ENCODE measurements at places on chromosomes 12 and 14. TPM values are rescaled to one million over a fixed set of nuclear protein-coding genes. Genes with fewer than 3 reads are reported as not detected.

Gene MIP
- not detected for total RNA-seq

Gene COX8C
- not detected for total RNA-seq

Gene RBP5
- not detected for total RNA-seq

Gene FGF23
- total RNA-seq, result not detected

Gene RAD9B
- total RNA-seq, result 0.37 TPM

Gene DPPA3
- not detected for total RNA-seq

Gene FBRSL1
- 79.3 TPM for total RNA-seq

Gene NELL2
- 62.5 TPM for total RNA-seq

Gene ZNF384
- 66.3 TPM for total RNA-seq

DNA sequence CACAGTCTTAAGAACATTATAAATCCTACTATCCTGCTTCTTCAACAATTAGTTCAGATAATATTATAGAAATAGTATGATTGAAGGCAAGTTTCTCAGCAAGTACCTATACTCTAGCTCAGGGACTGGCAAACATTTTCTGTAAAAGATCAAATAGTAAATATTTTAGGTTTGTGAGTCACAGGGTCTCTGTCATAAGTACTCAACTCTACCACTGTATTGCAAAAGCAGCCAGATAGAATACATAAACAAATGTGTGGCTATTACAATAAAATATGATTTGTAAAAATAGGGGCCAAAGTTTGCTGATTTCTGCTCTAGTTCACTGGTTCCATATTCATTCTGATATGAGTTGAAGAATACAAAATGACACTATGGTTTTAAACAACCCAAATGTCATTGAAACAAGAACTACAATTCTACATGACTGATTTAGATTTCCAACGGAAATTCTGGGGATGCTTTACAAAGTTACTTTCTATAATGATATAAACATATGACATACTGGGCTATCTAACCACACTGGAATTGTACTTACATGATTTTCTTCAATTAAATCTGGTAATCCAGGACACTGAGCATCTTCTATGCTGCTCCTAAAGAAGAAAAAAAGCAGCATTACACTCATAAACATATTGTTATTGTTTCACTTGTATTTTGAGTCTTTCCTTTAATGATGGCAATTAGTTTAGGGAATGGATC lies 23.2 kb downstream of the LGALS3 start:
- H3K4me3 ChIP-seq, result no peak overlapping the region
- no peak overlapping the region for H3K27ac ChIP-seq
- no peaks in the 10 kb centered on the region for H3K27me3 ChIP-seq
- DNase-seq, result no peak
- H3K36me3 ChIP-seq, result no peaks in the 10 kb centered on the region

DNA sequence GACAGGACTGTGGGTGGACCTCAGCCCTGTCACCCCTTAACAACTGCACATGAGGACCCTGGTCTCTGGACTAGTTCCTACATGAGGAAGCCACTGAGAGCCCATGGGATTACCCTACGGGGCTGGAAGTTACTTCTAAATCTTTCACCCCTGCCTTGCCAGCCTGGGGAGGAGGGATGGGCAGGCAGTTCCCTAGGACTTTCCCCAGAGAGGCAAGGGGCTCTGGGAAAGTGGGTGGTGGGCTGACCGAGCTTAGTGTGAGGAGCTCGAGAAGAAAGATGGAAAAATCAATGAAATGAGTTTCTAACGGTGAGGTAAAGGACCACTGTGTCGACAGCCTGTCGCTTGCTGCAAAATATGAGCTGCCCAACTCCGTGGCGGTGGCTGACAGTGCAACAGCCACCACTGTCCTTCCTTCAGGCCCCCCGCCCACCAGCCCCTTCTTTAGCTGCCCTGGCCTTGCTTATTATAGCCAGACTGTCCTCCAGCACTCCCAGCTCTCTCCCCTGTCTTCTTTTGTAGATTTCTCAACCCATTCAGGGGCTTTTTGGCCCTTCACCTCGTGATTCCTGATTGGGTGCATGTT lies 5.0 kb downstream of the ZFHX2 start:
- H3K4me1 ChIP-seq, result peaks cover 11% of the 10 kb centered on the region
- no peak for DNase-seq
- H3K36me3 ChIP-seq, result peaks cover 6% of the 10 kb centered on the region
- no peak overlapping the region for H3K27ac ChIP-seq

DNA sequence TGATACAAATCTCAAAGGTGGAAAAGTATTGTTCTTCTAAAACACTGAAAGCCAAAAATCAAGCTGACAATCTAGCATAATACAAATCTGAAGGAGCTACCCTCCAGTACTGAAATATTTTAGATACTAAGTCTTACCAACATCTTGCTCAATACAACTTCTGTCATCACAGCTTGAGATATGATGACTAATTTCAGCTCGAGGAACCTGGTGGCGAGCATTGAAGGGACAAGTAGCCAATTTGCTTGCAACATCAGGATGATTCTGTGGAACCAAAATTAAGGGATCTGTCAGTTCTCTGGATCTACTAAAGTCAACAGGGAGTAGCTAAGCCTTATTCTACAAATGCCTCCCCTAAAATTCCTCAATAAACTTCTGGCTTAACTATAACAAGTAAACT lies 10.4 kb downstream of the GTSF1 start:
- H3K4me3 ChIP-seq, result no peak overlapping the region
- no peaks in the 10 kb centered on the region for H3K36me3 ChIP-seq
- no peaks in the 10 kb centered on the region for H3K4me1 ChIP-seq

GRCh38 chr14:95832012-95832411 lies 44.6 kb upstream of the TUNAR start:
- H3K27ac ChIP-seq, result no peak overlapping the region
- no peaks in the 10 kb centered on the region for H3K36me3 ChIP-seq
- no peaks in the 10 kb centered on the region for H3K4me1 ChIP-seq
- H3K27me3 ChIP-seq, result peaks cover 36% of the 10 kb centered on the region

- DNase-seq, result no peak
- peaks cover 7% of the 10 kb centered on the region for H3K36me3 ChIP-seq
- no peak overlapping the region for H3K4me3 ChIP-seq
These were observed 29.8 kb downstream of the CFL2 start for GRCh38 chr14:34684578-34684977.

- H3K36me3 ChIP-seq, result no peaks in the 10 kb centered on the region
- H3K4me1 ChIP-seq, result no peaks in the 10 kb centered on the region
- no peaks in the 10 kb centered on the region for H3K27me3 ChIP-seq
- no peak for DNase-seq
These were observed 475.6 kb downstream of the PDZRN4 start for GRCh38 chr12:41663598-41664265.

DNA sequence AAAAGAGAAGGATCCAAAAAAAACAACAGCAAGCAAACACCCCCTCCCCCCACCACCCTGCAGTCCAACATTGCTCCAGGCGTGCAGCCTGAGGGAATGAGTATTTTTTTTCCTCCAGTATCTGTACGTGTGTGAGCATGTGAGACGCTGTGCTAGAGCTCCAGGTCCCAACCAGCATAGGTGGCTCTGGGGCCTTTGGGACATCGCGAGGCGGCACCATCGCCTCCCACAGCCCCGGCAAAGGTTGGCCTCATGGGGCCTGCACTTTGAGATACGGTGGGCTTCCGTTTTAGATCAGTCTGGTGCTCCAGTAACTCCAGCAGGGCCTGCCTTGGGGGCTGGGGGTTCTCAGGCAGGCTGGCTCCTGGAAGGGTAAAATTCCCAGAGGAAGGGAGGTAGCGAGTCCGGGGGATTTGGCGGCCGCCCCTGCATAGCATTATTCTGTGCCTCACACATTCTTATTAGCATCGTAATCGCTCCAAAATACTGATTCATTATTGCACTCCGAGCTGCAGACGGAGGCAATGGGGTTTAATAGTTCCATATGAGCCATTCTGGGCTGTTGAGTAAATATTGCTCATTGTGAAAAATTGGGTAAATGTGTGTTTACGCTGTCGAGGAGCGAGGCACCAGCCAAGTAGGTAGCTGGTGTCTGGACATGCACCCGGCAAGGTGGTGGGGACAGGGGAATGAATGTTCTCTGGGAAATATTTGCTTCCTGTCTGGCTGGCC lies 143.1 kb upstream of the MYL2 start:
- DNase-seq, result no peak
- H3K36me3 ChIP-seq, result no peaks in the 10 kb centered on the region
- H3K27me3 ChIP-seq, result no peaks in the 10 kb centered on the region
- peaks cover 10% of the 10 kb centered on the region for H3K4me1 ChIP-seq

DNA sequence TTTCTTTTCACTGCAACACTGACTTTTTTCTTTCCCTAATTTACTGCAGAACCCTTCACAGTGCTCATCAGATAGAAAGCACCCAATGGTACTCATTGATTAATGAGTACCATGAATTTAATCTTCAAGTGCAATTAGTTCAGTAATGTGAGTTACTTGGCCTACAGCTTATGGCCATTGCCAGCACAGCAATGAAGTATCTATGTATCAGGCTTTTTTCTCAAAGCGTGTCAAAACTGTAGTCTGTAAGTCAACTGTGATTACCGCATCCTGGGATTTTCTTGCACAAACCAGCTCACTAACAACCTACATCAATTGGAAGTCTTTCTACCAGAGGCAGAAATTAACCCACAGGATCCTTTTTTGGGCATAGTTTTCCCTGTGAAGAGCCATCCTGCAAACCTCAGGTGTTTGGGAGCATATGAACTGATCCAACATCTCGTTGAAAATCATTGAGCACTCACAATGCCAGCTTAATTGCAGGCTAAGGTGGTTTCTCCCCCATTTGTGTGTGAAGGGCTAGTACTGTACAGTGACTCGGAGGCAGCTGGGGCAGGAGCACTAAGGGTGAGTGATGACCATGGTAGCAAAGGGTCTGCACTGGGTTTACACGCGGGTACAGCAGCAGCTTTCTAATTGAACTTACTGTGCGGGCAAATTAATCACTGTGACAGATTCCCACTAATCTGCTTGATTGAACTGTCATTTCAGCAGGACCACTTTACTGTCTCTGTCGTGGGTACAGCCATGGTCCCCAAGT lies 619.3 kb downstream of the SNAPC1 start:
- no peak for DNase-seq
- H3K27ac ChIP-seq, result no peak overlapping the region
- H3K4me1 ChIP-seq, result no peaks in the 10 kb centered on the region
- H3K36me3 ChIP-seq, result no peaks in the 10 kb centered on the region
- no peak overlapping the region for H3K4me3 ChIP-seq

- peaks cover under 1% of the 10 kb centered on the region for H3K27me3 ChIP-seq
- peaks cover 2% of the 10 kb centered on the region for H3K36me3 ChIP-seq
- H3K4me3 ChIP-seq, result peak overlapping the region; percentile 62
These were observed 25.6 kb downstream of the FIGNL2 start for GRCh38 chr12:51822956-51823355.

DNA sequence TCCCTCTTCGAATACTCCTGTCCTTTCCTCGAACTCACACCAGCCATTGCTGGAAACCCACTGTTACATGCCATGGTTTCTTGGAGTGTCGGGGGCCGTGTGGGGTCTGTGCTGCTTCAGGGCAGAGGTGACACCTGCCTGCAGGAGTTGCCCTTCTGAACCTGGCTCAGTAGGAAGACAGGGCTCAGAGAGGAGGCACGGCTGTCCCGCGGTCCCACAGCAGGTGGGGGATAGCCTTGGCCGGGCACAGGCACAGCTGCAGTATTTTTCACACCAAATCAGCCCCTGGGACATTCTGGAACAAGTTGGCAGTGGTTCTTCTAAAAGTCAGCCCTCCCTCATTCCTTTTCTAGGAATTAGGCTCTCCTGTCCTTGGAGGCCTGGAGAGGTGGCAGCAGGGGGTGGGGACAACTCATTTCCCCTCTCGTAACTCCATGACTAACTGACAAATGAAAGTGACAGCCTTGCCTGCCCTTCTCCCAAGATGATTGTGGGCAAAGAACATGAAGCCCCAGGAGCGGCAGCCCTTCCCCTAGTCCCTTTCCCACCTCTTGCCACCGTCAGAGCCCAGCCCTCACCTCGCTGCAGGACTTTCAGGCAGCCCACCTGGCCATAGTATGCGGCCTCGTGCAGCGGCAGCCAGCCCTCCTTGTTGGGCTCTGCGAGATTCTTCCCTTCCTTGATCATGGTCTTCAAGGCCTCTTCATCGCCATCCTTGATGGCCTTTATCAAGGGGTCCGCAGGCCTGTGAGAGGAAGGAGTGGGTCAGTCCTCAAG lies 22.4 kb downstream of the ASB2 start:
- no peaks in the 10 kb centered on the region for H3K27me3 ChIP-seq
- H3K4me3 ChIP-seq, result peak overlapping the region; percentile 89
- DNase-seq, result no peak
- H3K36me3 ChIP-seq, result no peaks in the 10 kb centered on the region
- peak overlapping the region; percentile 99 for H3K27ac ChIP-seq

DNA sequence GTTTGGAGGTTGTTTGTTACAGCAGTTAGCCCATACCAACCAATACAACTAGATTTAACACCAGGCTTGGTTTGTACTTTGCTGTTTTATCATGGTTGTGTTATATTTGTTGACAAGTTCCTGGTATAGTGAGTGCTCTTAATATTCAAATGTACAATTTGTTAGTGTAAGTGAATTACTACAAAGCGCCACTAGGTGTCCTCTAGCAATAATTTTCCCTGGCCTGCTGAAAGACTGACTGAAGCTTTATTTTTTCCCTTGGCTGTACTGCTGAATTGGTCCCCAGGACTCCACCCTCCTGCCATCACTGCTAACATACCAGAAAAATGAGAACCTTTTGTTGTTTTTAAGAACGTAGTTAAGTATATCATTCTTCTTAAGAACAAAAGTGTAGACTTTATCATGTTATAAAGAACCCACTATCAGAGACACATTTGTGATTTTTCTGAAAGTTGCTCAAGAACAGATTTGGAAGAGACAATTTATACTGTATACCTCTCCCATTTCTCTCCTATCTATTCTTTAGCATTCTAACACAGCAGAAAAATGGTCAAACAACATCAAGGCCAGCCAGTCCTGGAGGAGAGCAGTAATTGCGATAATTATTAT lies 75.3 kb upstream of the FAR2 start:
- H3K27ac ChIP-seq, result no peak overlapping the region
- peaks cover 41% of the 10 kb centered on the region for H3K27me3 ChIP-seq
- no peak for DNase-seq
- H3K36me3 ChIP-seq, result peaks cover 2% of the 10 kb centered on the region

- no peak overlapping the region for H3K4me3 ChIP-seq
- no peaks in the 10 kb centered on the region for H3K27me3 ChIP-seq
- no peaks in the 10 kb centered on the region for H3K36me3 ChIP-seq
- DNase-seq, result no peak
- no peak overlapping the region for H3K27ac ChIP-seq
These were observed 509.4 kb downstream of the GALC start for GRCh38 chr14:87483271-87484260.

- H3K27me3 ChIP-seq, result no peaks in the 10 kb centered on the region
- H3K4me3 ChIP-seq, result no peak overlapping the region
- H3K27ac ChIP-seq, result no peak overlapping the region
- no peaks in the 10 kb centered on the region for H3K4me1 ChIP-seq
- H3K36me3 ChIP-seq, result no peaks in the 10 kb centered on the region
These were observed 51.2 kb downstream of the TESC start for GRCh38 chr12:117047810-117048584.

- no peak for DNase-seq
- no peaks in the 10 kb centered on the region for H3K4me1 ChIP-seq
- H3K4me3 ChIP-seq, result no peak overlapping the region
- no peaks in the 10 kb centered on the region for H3K36me3 ChIP-seq
- no peak overlapping the region for H3K27ac ChIP-seq
- H3K27me3 ChIP-seq, result peaks cover 40% of the 10 kb centered on the region
These were observed 111.9 kb upstream of the CCDC175 start for GRCh38 chr14:59688224-59689170.

- no peaks in the 10 kb centered on the region for H3K27me3 ChIP-seq
- peak overlapping the region; percentile 90 for H3K4me3 ChIP-seq
- peaks cover 24% of the 10 kb centered on the region for H3K4me1 ChIP-seq
- peak overlapping the region; percentile 89 for H3K27ac ChIP-seq
These were observed 1.2 kb downstream of the GNPNAT1 start for GRCh38 chr14:52790011-52790755.

- H3K27me3 ChIP-seq, result no peaks in the 10 kb centered on the region
- H3K27ac ChIP-seq, result peak overlapping the region; percentile 94
- H3K4me3 ChIP-seq, result no peak overlapping the region
These were observed 193.8 kb downstream of the CHST11 start for GRCh38 chr12:104650541-104650940.
